Activated naive CD4-positive, alpha-beta T cell (primary cell): ENCODE measurements at places on chromosomes 12 and 14.

DNA sequence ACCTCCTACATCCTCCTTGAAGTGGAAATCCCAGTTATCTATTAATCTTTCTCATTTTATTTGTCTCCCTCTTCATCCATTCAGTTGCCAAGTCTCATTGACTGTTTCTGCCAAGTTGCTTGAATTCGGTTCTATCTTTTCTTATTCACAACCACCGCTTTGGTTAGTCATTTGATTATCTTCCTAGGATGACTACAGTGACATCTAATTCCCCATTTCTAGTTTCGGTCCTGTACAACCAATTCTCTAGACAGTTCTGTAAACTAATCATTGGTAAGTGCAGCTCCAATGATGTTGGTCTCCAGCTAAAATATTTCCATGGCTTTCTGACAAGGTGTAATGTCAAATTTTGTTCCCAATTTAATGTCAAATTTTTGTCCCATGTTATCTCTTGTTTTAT is 220.1 kb downstream of the ADAMTS20 start:
- no peak for DNase-seq

- DNase-seq, result no peak
Observed at GRCh38 chr12:6582196-6582595, 14.1 kb upstream of the NOP2 start.

DNA sequence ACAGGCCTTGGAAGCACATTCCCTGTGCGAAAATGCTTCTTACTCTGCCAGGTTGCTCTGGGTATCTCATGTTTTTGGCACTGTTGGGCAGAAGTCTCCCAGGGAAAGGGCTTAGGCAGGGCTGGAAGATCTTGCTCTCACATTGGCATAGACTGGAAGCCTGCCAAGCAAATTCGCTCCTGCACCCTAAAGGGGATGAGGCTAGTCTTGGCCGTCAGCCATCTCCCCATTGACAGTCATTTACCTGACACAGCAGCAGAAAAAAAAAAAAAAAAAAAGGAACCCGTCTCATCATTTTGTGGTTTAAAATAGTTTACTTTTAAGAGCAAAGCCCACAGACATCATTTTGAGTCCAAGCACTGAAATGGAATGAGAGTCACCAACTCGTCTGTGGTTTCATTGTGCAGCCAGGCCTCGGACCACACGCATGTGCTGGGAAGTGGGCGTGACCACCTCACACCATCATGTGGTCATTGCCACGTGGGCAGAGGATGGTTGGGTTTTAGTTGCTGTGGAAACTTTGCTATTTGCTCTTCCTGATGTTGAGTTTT is 84.8 kb downstream of the NRXN3 start:
- DNase-seq, result no peak

DNA sequence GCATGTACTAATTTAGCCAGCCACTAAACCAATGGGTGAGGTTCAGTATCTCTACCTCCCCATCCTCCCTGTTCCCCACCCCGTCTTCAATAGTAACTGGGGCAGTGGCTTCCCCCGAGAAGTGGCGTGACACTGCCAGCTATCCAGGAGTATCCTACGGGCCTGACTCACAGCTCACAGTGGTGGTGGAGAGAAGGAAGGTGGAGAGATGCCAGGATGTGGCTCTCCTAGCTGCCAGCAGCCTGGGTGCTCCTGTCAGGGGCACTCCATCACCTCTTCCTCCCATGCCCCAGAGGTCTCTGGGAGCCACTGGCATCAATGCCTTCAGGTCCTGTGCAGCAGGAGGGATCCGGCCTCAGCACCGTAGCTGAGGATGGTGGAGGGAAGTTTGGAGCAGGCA is 49.0 kb downstream of the TSPAN11 start:
- no peak for DNase-seq

GRCh38 chr12:59941461-59941860 is 345.6 kb downstream of the SLC16A7 start:
- no peak for DNase-seq

DNA sequence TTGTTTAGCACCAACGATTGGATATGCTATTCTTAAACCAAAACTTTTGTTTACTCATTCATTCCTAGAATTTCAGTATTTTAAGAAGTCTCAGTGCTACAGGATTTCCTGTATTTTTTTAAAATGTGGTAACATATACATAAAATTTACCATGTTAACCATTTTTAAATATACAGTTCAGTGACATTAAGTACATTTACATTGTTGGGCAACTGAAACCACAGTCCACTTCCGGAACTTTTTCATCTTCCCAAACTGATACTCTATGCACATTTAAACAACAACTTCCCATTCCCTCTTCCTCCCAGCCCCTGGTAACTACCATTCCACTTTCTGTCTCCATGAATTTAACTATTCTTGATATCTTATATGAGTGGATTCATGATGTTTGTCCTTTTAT is 30.3 kb downstream of the PDE3A start:
- DNase-seq, result no peak
